ENCODE measurements at places on chromosomes 6 and 20. TPM values are rescaled to one million over a fixed set of nuclear protein-coding genes. Genes with fewer than 3 reads are reported as not detected.

- no peaks in the 10 kb centered on the region for H3K36me3 ChIP-seq
- no peaks in the 10 kb centered on the region for H3K27me3 ChIP-seq
- H3K4me1 ChIP-seq: peaks cover 29% of the 10 kb centered on the region
- DNase-seq: peak; percentile 70
- peak overlapping the region; percentile 97 for H3K4me3 ChIP-seq
- H3K27ac ChIP-seq: peak overlapping the region; percentile 98
Measured at GRCh38 chr6:11094411-11094851, 797 bp downstream of the SMIM13 start.

DNA sequence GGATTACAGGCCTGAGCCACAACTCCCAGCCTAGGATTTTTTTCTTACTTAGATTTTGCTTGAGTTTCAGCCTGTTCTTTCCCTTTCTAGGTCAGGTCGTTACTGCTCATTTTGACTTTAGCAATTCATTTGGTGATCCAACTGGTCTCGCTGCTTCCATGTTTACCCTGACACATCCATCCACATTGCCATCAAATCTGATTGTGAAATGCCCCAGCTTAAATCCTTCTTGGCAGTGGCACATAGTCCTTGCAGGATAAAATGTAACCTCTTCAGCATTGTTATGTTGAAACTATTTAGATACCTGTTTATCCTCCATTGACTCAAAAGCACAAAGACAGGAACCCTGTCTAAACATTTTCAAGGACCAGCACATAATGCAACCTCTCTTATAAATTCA lies 77.2 kb downstream of the DNAH8 start:
- no peaks in the 10 kb centered on the region for H3K4me1 ChIP-seq
- H3K27ac ChIP-seq: peak overlapping the region; percentile 62
- no peak for DNase-seq
- peaks cover 5% of the 10 kb centered on the region for H3K27me3 ChIP-seq
- H3K36me3 ChIP-seq: no peaks in the 10 kb centered on the region

DNA sequence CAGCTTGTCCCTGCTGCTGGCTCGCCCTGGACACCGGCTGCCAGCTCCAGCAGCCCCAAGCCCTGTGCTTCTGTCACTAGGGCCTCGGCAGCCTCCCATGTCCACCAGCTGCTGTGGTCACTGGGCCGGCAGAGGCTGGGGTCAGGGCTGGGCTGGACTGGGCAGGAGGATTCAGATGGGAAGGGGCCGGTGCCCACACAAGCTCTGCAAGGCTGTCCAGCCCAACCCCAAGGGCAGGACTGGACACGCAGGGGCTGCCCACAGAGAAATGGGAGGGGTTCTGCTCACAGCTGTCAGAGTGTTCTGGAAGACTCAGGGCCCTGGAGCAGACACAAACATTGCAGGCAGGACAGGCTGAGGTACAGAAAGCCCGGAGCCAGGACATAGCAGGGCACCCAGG lies 65.6 kb downstream of the ADNP start:
- no peak overlapping the region for H3K4me3 ChIP-seq
- H3K27me3 ChIP-seq: no peaks in the 10 kb centered on the region
- DNase-seq: no peak

DNA sequence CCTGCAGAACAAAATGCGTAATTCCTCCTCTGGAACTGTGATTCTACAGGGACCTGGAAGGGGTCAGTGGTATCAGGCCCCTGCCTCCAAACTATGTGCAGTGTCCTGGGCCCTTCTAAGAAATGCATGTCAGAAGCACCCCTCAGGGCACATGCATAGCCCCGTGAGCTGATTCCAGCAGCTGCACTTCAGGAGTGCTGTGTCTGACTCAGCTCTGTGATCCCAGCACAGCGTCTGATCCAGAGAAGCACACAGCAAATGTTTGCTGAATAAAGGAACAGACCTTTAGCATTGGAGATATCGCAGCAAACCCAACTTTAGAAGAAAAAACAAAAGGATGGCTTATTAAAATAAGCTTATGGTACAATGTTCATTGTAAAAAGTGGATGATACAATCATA lies 15.8 kb upstream of the MAFB start:
- no peak for DNase-seq
- no peaks in the 10 kb centered on the region for H3K4me1 ChIP-seq
- H3K36me3 ChIP-seq: no peaks in the 10 kb centered on the region

DNA sequence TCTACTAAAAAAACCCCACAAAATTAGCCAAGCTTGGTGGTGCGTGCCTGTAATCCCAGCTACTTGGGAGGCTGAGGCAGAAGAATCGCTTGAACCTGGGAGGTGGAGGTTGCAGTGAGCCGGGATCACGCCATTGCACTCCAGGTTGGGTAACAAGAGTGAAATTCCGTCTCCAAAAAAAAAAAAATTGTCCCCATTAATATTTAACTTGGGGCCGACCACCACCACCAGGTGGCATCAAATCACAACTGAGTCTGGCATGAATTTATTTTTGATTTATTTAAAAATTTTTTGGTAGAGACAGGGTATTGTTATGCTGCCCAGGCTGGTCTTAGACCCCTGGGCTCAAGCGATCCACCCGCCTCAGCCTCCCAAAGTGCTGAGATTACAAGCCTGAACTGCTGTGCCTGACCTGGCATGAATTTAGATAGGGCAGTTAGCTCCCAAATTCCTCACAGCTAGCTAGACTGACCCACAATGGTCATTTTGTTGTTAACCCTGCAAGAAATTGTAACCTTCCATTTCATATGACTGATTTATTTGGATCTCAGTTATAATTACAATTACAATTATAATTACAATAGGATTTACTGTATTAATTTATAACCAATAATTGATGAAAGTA lies 17.1 kb upstream of the BEND3 start:
- no peaks in the 10 kb centered on the region for H3K27me3 ChIP-seq
- no peak for DNase-seq
- H3K27ac ChIP-seq: no peak overlapping the region
- no peaks in the 10 kb centered on the region for H3K36me3 ChIP-seq
- no peaks in the 10 kb centered on the region for H3K4me1 ChIP-seq

GRCh38 chr6:155383913-155384312 lies 69.6 kb upstream of the TFB1M start:
- no peak overlapping the region for H3K4me3 ChIP-seq
- no peaks in the 10 kb centered on the region for H3K4me1 ChIP-seq
- no peaks in the 10 kb centered on the region for H3K36me3 ChIP-seq
- no peak overlapping the region for H3K27ac ChIP-seq

DNA sequence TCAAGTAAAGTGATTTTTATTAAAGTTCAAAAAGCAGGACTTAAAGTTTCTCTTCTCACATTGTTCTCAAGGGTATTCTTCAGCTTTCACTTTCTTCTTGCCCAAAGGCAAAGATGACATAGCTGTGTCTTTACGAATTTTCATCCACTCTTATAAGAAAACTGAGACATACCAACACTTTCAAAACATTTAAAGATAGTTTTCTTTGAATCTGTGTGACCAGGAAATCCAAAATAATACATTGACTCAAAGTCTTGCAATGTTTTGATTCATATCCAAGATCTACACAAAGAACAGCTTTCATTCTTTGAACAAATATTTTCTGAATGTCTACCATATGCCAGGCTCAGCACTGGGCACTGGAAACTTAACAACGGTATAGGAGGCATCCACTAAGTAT lies 117.9 kb downstream of the SIM1 start:
- no peak overlapping the region for H3K4me3 ChIP-seq
- no peak for DNase-seq
- H3K27me3 ChIP-seq: no peaks in the 10 kb centered on the region
- H3K4me1 ChIP-seq: no peaks in the 10 kb centered on the region
- H3K27ac ChIP-seq: no peak overlapping the region

DNA sequence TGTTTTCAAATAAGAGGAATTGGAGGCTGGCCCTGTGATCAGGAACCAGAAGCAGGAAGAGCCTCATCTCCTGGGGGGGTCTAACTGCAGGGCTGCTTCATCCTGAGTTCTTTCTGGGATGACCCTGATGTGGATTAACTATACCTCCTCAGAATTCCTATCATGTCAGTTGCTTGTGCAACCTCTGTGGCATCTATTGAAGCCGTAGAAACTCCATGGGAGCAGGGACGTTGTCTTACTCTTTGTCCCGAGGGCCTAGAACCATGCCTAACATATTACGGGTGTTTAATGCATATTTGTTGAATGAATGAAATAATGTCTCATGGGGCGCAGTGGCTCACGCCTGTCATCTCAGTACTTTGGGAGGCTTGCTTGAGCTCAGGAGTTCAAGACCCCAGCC lies 110.1 kb upstream of the AGPAT4 start:
- H3K36me3 ChIP-seq: no peaks in the 10 kb centered on the region
- H3K27ac ChIP-seq: no peak overlapping the region
- no peak for DNase-seq
- H3K4me3 ChIP-seq: no peak overlapping the region
- no peaks in the 10 kb centered on the region for H3K4me1 ChIP-seq

GRCh38 chr20:59273739-59274357 lies 26.6 kb upstream of the EDN3 start:
- no peak for DNase-seq
- no peak overlapping the region for H3K27ac ChIP-seq
- H3K36me3 ChIP-seq: no peaks in the 10 kb centered on the region
- no peak overlapping the region for H3K4me3 ChIP-seq

DNA sequence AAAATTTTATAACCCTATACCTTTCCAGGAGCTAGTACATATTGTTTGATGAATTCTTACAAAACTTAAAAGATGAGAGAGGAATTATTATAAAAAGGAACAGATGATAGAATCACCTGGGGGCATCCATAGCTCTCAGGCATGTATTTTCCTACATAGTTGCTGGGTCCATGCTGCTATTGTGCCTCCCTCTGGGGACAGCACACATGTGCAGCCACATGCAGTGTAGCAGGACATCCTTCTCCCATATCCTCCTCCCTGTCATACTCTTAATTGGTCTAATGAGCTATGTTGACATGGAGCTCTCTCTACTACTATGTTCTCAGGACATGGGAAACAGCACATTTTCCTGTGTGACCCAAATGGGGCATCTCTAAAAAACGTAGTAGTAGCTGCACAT lies 898.2 kb upstream of the MAP3K7 start:
- no peaks in the 10 kb centered on the region for H3K27me3 ChIP-seq
- no peak overlapping the region for H3K4me3 ChIP-seq
- DNase-seq: no peak
- H3K27ac ChIP-seq: no peak overlapping the region
- H3K4me1 ChIP-seq: no peaks in the 10 kb centered on the region

GRCh38 chr20:20076297-20077065 lies 24.1 kb downstream of the CFAP61 start:
- H3K36me3 ChIP-seq: no peaks in the 10 kb centered on the region
- H3K27me3 ChIP-seq: no peaks in the 10 kb centered on the region
- H3K4me1 ChIP-seq: no peaks in the 10 kb centered on the region
- no peak overlapping the region for H3K27ac ChIP-seq
- H3K4me3 ChIP-seq: no peak overlapping the region

DNA sequence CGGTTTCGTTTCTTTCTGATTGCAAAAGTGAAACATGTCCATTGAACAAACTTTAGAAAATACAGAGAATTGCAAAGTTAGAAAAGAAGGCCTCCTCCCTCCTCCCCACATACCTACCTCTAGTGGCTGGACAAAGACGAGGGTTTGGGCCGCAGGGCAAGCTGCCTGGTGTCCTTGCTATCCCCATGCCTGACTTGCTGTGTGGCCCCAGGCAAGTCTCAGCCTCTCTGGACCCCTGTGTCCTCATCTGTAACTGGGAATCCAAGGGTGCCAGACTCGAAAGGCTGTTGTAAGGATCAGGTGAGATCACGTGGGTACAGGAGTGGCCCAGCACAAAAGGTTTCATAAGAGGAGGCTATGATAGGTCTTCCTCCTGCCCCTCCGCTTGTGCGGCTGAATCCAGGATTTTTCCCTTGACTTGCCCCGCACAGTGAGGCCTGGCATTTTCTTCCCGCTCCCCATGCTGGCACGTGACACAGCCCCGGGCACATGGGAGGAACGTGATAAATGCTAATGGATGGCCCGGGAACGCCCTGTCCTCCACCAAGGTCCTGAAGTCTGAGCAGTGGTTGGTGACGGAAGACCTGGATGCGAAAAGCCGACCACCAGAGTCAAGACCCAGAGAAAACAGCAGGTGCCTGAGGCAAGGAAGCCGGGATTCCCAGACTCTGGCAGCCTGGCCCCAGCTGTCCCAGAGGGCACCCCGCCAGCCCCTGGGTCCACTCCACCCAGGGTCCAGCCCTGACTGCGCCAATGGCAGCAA lies 55.8 kb downstream of the UBE2V1 start:
- H3K4me1 ChIP-seq: peaks cover 30% of the 10 kb centered on the region
- no peak for DNase-seq
- H3K27me3 ChIP-seq: no peaks in the 10 kb centered on the region

DNA sequence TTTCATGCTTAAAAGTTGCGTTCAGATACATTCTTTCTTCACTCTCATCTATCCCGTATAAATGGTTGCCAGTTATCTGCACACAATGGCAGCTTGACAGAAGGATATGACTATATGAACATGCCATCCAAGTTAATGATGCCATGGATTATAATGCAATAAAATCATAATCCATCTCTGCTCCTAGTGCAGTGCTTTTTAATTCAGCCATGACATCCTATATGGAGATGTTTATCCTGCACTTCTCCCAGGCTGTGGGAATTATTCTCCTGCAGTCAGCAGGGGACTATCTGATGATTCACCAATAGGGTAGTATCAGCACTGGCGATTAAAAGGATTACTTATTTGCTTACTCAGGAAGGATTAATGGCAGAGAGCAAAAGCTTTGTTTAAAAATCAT lies 273.8 kb downstream of the SAMD5 start:
- H3K4me3 ChIP-seq: no peak overlapping the region
- H3K27ac ChIP-seq: no peak overlapping the region
- no peak for DNase-seq
- H3K27me3 ChIP-seq: no peaks in the 10 kb centered on the region

DNA sequence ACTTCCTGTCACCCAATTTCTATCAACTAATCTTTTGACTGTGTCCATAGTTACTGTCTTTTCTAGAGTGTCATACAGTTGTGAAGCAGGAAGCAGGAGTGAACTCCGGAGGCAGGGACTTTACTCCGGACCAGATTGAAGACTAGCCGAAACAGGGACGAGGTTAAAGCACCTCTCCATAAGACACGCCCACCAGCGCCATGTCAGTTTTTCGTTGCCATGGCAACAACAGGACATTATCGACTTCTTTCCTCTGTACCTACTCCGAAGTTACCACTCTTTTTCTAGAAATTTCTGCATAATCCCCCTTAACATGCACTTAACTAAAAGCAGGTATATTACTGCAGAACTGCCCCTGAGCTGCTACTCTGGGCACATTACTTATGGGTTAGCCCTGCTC lies 25.2 kb downstream of the TRIM38 start:
- H3K36me3 ChIP-seq: peaks cover 26% of the 10 kb centered on the region
- H3K4me3 ChIP-seq: no peak overlapping the region
- no peak for DNase-seq
- no peak overlapping the region for H3K27ac ChIP-seq
- peaks cover 4% of the 10 kb centered on the region for H3K4me1 ChIP-seq
- no peaks in the 10 kb centered on the region for H3K27me3 ChIP-seq

The EMILIN3 gene
- total RNA-seq: 5.0 TPM

The LPA gene
- total RNA-seq: not detected

The DEFB124 gene
- not detected for total RNA-seq

The TCP11 gene
- not detected for total RNA-seq

The SMLR1 gene
- total RNA-seq: not detected

The HEY2 gene
- 1.5 TPM for total RNA-seq

The C20orf204 gene
- total RNA-seq: 2.2 TPM

The EPB41L2 gene
- total RNA-seq: 12.2 TPM
